ENCODE measurements at places on chromosomes 5 and 9.

- no peak for DNase-seq
Measured at GRCh38 chr5:139748505-139748826, 47.1 kb upstream of the PSD2 start.

DNA sequence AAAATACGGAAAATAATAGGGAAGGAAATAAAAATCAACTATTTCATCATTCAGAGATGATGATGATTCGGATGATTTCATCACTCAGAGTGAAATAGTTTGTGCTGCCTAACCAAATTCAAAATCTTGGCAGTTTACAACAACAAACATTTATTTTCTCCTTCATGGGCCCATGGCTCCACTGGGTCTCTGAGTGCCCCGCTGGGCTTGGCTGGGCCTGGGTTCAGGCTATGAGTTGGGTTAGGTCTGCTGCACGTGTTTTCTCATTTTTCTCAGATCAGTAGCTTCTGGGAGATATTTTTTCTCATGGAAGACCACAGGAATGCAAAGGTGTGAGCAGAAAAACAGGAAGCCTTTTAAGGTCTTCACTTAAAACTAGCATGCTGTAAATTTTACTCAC lies 24.0 kb upstream of the F2RL1 start:
- DNase-seq, result no peak

DNA sequence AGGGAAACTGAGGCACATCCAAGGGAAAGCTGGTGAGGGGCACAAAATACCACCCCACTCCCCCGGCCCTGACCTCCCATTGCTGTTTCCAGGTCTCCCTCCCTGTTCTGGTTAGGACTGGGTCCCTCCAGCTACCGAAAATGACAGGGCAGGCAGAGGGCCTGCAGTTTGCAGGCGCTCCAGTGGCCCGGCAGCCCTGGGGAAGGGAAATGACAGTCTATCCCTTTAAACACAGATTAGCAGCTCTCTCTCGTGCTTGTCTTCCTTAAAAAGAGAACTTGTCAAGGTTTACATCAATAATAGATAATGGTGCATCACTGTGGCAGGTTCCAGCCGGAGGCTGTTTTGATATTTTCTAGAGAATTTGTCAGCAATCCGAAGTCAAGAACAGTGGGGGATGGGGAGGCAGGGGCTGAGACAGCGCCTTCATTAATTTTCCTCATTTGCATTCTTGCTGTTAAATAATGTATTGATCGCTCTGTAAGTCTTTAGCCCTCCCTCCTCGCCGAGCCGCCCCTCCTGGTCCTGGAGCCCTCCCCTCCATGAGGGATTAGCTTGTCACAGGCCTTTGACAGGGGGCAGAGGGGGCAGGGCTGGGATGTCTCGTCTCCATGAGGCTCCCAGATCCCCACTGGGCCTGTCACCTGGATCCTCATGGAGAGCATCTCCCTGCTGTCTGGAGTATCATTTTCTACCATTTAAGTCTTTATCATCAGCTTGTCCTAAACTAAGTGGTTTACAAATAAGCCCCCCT lies 45.0 kb upstream of the RAPGEF1 start:
- no peak for DNase-seq

DNA sequence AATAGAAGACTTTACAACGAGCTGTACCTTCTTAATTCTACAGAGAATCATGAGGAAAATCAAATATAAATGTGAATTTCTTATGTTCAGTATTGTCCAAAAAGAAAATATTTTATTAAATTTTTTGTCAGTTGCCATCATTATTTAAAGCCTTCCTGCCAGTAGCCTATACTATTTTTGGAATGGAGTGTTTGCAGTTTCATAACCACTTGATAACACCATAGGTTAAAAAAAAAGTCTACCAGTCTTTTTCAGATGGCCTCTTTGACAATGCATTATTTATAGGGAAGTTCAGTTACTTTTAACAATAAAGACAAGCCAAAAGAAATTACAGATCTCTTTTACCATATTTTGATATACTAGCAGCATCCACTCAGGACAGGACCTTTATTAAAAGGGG lies 80.3 kb upstream of the CCDC152 start:
- DNase-seq, result no peak

DNA sequence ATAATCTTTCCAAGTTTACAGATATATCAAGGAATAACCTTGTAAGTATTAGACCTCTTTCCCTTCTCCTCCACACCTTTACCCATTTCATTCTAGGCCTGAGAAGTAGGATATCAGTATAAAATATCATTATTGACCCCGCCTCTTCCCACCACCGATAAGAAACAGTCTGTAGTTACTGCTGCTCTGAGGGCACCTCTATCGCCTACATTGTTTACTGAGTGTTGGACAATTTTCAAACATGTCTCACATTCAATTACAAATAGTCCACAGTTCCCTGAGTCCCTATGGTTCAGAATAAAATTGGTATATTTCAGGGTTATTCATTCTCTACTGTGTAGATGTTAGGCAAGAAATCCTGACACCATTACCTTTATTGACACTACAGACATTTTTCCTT lies 73.4 kb downstream of the TEK start:
- no peak for DNase-seq

GRCh38 chr5:179318221-179318955 lies 26.9 kb downstream of the ADAMTS2 start:
- DNase-seq, result no peak

- DNase-seq, result no peak
Measured at GRCh38 chr9:126893079-126893478, 21.5 kb upstream of the RALGPS1 start.

DNA sequence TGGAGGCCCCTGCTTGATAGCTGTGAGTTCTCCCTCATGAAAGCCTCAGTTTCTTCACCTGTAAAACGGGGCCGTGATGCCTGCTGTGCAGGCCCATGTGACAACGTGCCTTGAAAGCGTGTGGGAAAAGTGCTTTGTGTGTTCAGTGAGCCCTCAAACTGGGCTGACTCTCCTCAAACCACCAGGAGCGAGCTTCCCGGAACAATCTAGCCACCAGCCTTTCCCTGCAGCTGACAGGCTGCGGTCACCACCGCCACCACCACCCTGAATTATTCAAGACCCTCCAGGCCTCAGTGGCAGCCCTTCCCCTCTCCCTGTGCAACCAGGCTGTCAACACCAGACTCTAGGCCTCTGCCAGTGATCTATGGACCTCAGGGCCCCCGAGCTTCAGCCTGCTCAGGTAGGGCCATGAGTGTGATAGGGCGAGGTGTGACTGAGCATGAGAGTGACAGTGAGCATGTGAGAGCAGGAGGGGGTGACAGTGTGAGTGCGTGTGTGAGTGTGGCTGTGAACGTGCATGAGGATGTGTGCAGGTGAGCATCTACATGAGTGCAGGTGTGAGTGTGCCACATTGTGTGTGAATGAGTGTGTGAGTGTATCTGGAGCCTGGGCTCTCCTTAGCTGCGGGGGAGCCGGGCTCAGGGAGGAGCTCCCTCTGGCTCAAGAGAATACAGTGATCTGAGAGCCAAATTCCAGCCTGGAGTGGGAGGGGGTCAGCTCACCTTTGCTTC lies 53.3 kb upstream of the PSD2 start:
- no peak for DNase-seq

DNA sequence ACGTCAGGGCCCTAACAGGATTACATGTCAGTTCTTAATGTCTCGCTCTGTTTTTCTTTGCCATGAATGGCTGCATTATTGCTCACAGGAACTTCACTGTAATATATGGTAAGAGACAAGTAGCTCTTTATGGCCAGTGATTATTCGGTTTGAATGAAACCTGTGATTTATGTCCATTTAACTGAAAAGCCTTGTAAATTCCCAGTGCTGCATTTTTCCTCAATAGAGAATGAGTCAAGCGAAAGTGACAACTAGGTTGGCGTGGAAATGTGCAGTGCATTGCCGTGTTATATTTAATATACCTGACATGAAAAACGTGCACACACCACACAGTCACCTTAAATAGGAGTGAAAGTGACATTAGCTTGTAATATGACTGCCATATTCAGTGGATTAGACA lies 163.1 kb downstream of the PBX3 start:
- DNase-seq, result no peak

DNA sequence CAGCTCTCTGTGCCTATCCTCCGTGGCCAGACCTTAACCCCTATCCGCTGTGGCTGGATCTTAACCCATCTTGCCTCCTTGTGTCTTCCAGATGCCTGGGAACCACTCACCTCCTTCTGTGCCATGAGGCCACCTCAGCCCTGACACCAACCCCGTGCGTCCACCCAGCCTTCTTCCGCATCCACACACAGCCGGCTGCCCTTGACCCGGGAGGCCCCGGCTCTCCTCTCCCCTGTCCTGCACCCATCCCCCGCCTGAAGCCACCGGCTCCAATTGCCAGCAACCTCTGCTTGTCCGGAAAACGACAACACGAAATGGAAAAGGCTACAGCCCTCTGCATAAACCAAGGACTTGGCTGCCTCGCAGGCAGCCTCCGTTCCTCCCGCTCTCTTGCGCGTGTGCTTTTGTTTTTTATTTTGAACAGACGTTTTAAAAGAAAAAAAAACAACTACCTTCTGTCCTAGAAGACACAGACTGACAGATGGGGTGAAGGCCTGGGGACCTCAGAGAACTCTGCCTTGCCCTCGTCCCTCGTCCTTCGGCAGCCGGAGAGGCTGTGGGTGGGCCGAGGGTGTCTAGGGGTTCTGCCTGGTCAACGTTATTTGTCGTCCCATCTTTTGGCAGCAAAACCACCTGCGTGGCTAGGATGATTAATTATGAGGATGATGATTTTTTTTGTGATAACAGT lies 32.5 kb upstream of the HMCN2 start:
- DNase-seq, result no peak

- DNase-seq, result no peak
Measured at GRCh38 chr9:121272401-121272948, 4.5 kb downstream of the GSN start.

- DNase-seq, result no peak
Measured at GRCh38 chr9:35814106-35814840, 569 bp downstream of the HINT2 start.

DNA sequence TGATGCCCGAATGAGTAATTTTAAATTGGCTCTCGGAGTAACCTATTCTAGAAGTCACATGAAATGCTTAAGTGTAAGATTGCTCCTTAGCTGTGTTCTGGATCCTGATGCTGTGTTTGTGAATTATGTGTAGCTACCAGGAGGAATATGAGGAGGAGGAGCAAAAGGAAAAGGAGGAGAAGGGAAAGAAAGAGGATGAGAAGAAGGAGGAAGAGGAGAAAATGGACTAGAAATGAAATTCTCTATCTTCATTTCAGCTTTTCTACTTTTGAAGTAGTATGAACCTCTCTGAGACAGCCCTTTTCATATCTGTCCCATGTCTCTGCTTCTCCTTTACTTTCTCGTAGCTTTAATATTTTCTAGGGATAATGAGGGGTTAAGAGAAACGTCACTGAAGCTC lies 119.4 kb upstream of the ACTBL2 start:
- DNase-seq, result no peak

DNA sequence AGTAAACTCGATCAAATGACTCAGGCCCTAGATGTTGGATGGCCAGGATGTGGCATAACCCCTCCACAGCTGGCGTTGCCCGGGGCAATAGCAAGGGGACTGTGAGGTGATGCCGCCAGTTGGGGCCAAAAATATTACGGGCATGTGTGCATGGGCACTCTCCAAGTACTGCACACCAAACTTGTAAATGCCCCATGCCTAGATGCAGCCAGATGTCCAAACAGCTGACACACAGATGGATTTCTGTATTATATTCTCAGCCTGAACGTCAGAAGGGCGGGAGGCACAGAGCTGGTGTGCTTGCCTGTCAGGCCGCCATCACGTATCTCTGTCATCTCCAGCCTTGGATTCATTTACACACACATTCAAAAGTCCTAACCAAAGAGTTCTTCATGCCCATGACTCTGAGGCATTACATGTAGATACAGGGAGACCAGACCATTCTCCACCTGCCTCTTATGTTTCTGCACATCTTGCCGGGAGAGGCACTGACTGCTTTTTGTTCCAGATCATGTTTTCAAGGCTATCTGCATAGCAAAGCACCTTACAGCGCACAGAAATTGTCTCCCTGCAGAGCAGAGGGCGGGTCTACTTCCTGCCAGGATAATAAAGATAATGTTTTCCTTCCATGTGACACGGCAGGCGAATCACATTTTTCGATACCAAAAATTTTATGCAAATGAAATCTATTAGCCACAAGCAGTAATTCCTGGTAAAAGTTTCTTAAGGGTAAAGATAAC lies 200.9 kb upstream of the ADAMTS16 start:
- DNase-seq, result no peak

DNA sequence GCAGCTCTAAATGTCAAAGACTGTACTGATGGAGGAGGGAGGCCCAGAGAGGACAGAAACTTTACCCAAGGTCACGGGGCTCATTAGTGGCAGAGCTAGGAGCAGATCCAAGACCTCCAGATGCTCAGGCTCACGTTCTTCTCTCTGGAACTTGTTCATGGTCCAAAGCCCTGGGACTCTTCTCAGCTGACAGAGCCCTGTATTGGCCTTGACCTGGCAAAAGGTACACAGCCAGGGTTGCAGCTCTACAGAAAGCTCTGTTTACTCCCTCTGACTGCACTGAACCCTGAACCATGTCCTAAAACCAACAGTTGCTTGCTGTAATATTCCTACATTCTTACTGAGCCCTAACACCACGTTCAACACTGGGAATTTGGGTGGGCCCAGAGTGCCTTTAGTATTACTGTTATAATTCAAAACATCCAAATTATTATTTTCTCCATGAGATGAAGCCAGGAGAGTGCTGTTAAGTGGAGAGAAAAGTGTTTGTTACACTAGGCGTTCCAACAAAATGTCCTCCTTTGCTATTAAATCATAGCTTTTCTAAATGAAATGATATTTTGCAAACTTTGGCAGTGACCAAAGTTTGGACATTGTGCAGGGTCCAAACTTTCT lies 602.4 kb upstream of the CLINT1 start:
- no peak for DNase-seq

GRCh38 chr5:52015760-52016159 lies 632.5 kb downstream of the ISL1 start:
- no peak for DNase-seq

GRCh38 chr5:174724484-174725260 lies at the start of gene MSX2:
Gene MSX2, plus strand, starts transcription at chr5:174724582. Its CDS starts 78 bp downstream, at chr5:174724660.
- DNase-seq, result peak; percentile 4

DNA sequence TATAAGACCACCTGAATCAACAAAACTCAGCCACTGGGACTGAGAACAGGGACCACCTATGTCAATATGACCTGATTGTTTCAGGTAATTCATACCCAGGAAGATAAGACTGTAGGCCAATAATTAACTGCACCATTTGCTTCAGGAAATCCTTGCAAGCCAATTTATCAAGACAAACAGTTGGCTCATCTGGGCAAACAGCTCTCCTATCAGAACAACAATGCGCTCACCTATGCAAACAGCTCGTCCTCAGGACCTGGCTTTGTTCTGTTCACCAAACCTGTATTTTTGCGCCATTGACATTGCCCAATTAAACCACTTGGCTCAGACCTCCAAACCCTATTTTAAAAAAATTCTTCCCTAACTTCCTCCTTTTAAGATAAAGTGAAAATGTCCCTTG lies 92.3 kb upstream of the MARCHF11 start:
- no peak for DNase-seq

GRCh38 chr9:69535286-69535832 lies 136.8 kb downstream of the APBA1 start:
- no peak for DNase-seq

GRCh38 chr9:112104901-112105300 lies 70.2 kb downstream of the SUSD1 start:
- no peak for DNase-seq

GRCh38 chr9:132489536-132489935 lies 79.5 kb downstream of the CFAP77 start:
- DNase-seq, result no peak

Measured in stimulated activated CD8-positive, alpha-beta memory T cell treated with anti-CD3 and anti-CD28 coated beads, Interleukin-15, amount 100 ng/mL, for 24 hours (primary cell).